NCI-H1417 treated with DMSO at 0.1 percent for 48 hours (cell line): ENCODE measurements at places on chromosomes 16 and 17.

- no peak for DNase-seq
Measured at GRCh38 chr16:59148769-59149155, 414.6 kb upstream of the GOT2 start.

DNA sequence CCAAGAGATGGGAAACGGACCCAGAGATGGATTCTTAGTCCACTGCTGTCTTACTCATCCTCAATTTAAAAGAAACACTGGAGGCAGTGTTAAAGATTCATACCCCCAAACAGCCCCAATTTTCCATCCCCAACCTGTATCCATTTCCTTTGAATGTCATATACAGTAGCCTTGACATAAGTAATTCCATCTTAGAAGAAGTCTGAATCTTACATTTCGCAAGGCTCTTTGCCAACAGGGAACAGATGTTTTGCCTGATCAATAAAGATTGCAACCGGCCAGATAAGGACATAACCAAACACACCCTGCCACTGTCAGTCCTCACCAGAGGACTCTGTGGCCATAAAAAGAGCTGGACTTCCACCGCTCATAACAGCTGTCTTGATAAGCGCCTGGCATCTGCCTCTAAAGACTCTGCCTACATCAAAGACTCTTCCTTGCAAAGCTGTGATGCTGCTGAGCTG is 59.0 kb upstream of the MED9 start:
- no peak for DNase-seq

DNA sequence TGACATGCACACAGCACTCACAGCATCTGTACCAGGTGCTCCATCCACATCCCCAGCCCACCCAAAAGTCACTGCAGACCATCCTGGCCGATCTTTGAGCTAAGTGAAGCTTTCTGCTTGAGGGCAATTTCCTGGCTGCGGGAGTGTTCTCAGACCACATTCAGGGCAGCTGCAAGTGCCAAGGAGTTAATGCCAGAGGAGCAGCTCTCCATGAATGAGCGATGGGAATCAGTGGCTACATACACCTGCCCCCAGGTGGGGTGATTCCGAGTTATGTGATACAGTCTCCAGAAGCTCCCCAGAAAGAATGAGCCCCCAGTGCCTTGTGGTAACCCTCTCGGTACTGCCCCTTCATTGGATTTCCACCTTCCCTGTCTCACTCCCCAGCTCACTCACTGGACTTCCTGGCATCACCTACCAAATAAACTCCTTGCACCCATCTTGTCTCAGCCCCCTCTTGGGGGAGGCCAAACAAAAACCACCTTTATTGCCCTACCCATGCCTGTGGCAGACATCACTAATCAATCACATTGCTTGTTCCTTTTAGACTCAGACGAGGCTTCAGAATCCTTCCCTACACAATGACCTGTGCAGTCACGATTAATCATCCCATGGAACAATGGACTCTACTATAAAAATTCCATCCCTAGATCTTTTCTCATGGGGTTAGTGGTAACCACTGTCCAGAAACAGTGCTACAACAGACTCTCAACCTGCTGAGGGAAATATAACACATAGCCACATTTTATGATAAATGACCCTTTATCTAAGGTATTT is 121.1 kb downstream of the IRX5 start:
- no peak for DNase-seq

DNA sequence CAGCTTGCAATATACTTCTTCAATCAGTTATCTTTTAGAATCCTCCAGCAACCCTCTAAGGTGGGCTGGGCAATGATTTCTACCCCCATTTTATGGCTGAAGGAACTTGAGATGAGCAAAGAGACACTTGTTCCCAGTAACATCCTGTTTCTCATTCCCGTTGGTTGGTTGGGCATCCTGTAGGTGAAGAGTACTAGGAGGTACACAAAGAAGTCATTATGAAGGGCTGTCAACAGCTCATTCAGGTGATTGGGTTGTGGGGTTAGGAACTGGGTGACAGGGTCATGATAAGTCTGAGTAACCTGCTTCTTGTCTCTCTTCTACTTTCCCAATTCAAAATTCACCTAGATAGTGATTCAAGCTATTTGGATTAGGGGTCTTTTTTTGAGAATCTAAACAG is 76.5 kb downstream of the MMD start:
- no peak for DNase-seq

GRCh38 chr16:46908540-46909372 is 24.6 kb downstream of the GPT2 start:
- DNase-seq: no peak

DNA sequence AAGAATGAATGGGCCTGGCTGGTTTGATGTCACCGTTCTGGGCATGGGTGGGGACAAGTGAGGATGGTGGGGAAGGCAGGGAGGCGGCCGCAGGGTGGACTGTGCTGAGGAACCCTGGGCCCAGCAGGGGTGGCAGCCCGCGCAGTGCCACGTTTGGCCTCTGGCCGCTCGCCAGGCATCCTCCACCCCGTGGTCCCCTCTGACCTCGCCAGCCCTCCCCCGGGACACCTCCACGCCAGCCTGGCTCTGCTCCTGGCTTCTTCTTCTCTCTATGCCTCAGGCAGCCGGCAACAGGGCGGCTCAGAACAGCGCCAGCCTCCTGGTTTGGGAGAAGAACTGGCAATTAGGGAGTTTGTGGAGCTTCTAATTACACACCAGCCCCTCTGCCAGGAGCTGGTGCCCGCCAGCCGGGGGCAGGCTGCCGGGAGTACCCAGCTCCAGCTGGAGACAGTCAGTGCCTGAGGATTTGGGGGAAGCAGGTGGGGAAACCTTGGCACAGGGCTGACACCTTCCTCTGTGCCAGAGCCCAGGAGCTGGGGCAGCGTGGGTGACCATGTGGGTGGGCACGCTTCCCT is 6.5 kb upstream of the SERPINF1 start:
- no peak for DNase-seq

DNA sequence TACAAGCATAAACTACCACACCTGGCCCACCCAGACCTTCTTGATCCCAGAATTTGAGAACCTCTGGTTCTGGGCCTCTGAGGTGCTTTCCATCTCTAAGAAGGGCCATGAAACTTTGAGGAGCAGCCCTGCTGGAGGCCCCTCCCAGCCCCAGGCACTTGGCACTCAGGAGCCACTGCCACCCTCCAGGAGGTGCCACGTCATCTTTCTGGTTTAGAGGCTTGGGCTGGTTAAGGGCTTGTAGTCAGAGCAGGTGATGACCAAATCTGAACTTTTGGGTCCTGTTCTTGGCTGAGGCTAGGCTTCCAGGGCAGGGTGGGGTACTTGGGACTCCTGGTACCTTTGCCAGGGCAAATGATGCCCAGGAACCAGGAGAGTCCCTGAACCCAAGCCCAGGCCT is 13.8 kb upstream of the DLX4 start:
- DNase-seq: no peak

DNA sequence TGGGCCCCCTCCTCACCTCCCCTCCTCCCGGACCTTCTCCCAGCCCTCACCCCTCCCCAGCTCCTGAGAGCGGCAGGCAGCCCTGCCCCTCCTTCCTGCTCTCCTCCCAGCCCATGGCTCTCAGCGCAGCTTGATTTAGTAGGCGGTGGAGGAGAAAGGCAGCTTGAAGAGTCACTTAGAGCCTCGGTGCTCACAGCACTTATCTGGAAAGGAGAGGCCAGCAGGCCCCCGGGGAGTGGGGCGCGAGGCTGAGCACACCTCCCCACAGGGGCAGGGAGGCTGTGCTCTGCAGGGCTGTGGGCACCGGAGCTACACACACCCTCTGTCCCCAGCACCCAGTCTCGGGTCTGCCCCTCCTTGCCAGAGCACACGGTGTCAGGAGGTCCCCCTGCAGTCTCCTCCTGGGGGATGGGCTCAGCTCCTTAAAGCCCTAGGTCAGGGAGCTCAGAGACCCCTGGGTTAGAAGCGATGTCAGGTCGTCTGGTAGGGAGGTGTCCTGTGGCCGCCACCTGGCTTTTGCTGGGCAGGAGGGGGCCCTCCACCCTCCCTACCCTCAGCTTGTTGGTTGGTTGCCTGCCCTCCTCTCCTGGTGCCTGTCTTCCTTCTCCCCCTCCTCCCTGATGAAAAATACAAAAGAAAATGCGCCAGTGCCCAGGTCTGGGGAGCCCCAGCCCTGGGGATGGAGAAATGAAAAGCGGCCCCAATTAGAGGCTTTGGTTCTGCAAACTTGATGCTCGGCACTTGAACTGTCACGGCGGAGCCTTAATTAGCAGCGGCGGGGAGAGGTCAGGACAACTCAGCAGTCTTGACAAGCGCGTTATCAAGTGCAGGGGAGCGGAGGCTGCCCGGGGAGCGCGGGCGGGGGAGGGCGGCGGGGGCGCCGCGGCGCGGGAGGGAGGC is 151.1 kb upstream of the GSE1 start:
- peak; percentile 57 for DNase-seq

GRCh38 chr16:5756969-5757368 is 659.4 kb upstream of the EEF2KMT start:
- no peak for DNase-seq

DNA sequence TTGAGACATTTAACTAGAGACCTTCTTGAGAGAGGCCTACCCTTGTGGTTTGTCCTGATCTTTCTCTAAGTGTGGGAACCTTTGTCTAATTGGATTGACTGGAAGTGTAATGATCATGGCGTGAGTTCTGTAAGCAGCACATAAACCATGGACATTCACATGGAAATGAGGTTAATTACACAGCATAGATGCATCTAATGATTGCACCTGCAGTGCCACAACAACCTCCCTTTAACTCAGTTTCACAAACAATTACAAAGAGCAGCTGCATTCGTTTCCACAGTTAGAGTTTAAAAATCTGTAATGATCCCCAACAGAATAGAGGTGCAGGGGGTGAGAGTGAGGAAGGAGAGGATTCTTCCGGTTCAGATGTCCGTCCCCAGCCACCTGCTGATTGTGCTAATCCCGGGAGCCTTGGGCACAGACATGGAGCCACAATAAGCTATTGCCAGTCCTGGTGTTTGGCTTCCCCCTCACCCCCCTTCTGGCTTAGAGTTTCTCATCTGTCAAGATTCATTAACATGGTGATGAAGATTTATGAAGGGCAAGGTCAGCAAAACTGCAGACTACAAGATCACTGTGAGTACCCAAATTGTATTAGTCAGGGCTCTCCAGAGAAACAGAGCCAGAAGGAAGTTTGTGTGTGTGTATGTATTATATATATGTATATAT is 659.2 kb upstream of the SOX9 start:
- DNase-seq: peak; percentile 57

DNA sequence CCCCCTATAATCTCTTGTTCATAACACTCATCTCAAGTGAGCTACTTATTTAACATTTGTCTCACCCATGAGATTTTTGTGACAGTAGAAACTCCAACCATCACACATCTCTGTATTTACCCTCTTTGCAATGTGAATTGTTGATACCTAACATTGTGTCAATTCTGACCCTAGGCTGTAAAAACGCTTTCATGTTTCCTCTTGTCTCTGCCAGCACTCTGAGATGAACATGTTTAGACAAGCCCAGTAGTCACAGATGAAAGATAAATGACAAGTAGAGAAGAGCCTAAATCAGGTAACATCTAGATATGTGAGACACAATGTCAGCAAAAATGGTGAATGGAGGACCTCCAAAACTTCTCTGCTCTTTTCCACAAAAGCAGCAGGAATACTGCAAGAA is 1254.5 kb upstream of the GOT2 start:
- DNase-seq: no peak

DNA sequence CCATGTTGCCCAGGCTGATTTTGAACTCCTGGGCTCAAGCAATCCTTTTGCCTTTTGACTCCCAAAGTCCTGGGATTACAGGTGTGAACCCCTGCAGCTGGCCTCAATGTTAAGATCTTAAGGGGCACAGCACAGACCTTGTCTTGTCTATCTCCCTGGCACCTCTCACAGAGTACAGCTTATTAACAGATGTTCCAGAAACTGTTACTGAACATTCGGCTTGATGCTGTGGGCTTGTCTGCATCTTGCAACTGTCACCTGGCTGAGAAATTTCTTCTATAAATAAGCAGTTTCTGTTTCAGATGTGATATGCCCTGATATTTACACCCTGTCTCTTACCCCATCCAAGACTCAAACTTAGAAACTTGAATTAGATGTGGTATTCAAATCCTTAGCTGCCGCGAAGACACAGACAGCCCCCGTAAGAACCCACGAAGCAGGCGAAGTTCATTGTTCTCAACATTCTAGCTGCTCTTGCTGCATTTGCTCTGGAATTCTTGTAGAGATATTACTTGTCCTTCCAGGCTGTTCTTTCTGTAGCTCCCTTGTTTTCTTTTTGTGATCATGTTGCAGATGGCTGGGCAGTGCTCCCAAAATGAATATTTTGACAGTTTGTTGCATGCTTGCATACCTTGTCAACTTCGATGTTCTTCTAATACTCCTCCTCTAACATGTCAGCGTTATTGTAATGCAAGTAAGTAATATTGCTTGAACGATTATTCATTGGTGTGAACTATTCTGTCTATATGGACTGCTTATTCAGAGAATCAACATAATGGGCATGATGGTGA is at the start of gene TNFRSF17:
Gene TNFRSF17 (plus strand): TSS at position 450 of the 791 bp plus-strand sequence. CDS start 115 bp downstream, at position 565.
- DNase-seq: no peak

GRCh38 chr16:10552998-10553491 is 27.4 kb downstream of the EMP2 start:
- no peak for DNase-seq

GRCh38 chr17:55561316-55561972 is 50.2 kb upstream of the SMIM36 start:
- DNase-seq: no peak

DNA sequence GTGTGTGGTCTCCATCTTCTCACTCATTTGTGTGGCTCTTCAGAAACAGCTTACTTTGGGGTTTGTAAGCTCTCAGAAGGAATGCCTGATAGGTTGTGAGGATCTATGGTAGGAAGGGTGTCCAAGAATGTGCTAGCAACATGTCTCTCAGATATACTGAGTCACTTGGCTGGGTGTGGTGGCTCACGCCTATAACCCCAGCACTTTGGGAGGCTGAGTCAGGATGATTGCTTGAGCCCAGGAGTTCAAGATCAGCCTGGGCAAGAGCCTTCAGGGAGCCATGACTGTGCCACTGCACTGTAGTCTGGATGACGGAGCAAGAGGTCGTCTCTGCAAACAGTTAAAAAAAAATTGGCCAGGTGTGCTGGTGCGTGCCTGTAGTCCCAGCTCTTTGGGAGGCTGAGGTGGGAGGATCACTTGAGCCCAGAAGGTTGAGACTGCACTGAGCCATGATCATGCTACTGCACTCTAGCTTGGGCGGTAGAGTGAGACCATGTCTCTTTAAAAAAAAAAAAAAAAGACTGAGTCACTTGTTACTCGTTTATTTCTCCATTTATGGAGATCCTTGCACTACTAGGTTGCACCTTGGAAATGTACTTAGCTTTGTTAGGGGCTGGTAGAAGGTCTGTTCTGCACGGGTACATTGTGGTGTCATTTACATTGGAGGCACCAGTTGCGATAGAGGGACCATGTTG is 232.0 kb downstream of the SNX29 start:
- DNase-seq: no peak

GRCh38 chr17:68621065-68621464 is 19.9 kb upstream of the FAM20A start:
- DNase-seq: no peak

DNA sequence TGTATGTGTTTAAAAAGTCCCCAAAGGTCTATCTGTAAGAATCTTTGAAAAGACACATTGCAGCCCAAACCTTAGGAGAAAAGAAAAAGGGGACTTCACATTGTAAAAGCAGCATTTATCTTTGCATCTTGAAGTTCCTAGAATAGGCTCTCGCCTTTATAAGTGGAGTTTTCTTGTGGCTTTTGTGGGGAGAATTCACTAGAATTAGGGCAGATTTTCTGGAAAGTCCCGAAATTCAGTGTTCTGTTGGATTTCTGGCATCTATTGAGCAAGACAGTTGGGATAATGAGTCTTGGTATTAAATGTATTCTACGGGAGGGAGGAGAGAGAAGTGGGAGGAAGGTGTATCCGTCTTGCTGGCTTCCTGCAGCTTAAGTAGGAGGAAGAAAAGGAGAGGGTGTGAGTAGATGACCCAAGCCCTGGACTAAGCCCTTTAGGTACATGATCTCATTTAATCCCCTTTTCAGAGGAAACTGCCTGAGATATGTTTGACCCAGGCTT is 62.6 kb downstream of the PRKCA start:
- DNase-seq: no peak
